OCI-M1 (cell line): ENCODE measurements at places on chromosomes 1 and 21.

DNA sequence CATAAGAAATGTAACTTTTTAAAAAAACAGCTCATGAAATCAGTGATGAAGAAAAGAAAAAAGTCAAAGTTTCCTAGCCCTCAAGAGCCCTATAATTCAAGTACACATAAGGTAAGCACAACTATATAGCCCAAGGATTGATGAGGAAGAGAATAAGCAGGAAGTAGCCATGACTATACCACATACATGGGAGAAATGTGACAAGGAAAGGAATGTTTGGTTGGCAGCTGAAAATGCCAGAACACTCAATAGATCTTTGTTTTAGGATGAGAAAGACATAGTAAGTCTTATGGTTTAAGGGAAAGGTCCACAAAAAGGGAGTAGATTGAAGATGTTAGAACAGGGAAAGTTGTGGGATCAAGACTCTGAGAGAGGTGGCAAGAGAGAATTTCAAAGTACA is 5.7 kb downstream of the DOCK7 start:
- DNase-seq, result no peak

GRCh38 chr1:174954671-174955669 is 44.8 kb upstream of the CACYBP start:
- DNase-seq, result peak; percentile 59

GRCh38 chr1:97119260-97120158 is 397.9 kb downstream of the PTBP2 start:
- DNase-seq, result no peak

- DNase-seq, result no peak
Measured at GRCh38 chr1:38141483-38141882, 94.9 kb upstream of the POU3F1 start.
